ENCODE measurements at places on chromosomes 1 and 21.

- no peak for DNase-seq
Observed at GRCh38 chr1:17743008-17743647, 12.0 kb upstream of the ACTL8 start.

DNA sequence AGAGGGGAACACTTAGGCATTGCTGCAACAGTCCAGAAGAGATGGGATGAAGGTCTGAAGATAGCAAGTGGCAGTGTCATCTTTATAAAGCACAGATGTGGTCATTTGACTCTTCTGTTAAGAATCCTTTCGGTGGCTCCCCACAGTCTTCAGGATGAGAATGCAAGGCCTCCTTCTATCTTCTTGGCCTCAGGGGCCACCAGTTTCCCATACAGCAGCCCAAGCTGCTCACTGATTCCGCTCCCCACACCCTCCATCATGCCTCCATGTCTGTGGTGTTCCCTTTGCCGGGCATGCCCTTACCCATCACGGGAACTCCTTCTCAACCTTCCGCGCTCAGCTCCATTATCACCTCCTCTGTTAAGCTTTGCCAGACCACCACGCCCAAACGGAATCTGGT is 16.1 kb upstream of the MFSD2A start:
- no peak for DNase-seq

DNA sequence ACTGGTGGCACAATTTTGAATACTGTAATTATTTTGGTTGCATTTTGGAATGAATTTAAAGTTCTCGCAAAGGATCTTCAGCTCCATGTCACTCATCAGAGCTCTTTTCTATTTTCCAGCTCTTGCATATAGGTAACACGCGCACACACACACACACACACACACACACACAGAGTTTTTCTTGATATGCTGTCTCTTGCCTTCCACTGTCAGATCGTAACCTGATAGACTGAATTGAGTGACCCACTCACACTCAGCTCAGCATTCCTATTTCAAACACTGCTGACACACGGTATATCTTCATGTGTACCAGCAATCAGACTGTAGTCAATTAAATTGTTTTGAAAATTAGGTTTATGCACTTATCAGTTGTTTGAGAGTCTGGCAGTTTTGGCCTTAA is 214.1 kb downstream of the PBX1 start:
- DNase-seq: no peak

DNA sequence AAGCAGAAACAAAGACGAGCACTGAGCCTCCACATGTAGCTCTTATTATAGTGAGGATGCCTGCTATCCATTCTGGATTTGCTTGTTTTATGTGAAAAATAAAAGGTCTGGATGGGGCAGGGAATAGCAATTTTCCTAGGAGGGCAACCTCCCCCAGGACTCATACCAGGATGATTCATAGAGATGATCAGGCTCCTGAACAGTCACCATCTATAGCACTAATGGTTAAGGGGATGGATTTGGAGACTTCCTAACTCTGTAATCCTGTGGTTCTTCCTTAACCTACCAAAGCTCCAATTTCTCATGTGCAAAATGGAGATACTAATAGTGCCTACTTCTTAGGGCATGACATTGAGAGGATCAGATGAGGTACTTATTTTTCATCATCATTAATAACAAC is 34.5 kb upstream of the CD58 start:
- DNase-seq: peak; percentile 14

DNA sequence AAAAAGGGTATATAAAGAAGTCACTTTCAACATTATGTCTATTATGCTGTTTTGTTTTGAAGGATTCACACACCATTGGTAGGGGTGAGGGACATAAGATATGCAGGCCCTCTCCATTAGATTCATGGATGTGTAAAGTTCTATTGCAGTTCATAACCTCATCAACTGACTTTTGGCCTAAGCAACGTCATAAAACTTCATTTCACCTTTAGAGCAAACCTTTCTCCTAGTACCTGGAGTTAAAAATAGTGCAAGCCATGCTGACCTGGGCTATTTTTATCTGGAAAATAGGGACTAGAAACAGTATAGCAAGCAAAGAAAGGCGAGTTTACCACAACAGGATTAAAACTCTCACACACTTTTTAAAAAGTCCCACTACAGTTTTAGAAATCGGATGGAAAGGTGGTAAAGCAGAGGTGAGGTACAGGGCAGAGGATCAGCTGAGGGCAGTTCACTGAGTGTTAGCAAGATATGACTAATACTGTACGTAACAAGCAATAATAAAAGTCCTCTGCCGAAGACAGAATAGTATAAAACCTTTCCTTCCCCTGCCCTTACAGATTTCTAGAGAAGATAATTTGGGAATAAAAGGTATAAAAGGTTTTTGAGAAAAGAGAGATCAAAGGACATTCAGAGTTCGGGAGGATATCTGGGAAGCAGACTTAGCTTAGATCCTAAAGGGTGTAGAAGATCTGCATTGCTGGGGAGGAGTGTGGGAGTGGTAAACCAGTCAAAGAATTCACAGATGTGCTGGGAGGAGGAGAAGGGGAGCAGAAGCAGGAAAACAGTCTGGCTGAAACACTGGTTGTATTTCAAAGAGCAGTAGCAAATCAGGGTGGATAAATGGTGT is 14.3 kb downstream of the EGLN1 start:
- no peak for DNase-seq

DNA sequence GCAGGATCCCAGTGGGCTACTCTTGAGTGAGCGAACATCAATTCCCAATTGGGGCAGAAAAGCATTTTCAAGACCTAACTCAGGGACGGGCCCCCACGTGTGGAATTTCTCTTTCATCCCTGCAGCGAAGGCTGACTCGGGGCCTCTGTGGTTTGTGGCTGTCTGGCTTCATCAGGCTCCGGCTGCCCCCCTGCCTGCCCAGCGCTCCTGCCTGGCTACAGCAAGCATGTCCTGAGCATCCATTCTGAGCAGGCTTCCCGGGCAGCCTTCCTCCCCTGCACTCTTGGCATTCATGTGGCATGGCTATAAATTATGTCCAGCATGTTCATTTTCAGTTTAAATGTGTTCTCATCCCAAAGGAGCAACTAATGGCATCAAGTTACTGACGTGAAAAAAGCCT is 588.1 kb downstream of the KIF26B start:
- DNase-seq: no peak

- no peak for DNase-seq
Observed at GRCh38 chr1:97516588-97516987, 404.2 kb downstream of the DPYD start.

DNA sequence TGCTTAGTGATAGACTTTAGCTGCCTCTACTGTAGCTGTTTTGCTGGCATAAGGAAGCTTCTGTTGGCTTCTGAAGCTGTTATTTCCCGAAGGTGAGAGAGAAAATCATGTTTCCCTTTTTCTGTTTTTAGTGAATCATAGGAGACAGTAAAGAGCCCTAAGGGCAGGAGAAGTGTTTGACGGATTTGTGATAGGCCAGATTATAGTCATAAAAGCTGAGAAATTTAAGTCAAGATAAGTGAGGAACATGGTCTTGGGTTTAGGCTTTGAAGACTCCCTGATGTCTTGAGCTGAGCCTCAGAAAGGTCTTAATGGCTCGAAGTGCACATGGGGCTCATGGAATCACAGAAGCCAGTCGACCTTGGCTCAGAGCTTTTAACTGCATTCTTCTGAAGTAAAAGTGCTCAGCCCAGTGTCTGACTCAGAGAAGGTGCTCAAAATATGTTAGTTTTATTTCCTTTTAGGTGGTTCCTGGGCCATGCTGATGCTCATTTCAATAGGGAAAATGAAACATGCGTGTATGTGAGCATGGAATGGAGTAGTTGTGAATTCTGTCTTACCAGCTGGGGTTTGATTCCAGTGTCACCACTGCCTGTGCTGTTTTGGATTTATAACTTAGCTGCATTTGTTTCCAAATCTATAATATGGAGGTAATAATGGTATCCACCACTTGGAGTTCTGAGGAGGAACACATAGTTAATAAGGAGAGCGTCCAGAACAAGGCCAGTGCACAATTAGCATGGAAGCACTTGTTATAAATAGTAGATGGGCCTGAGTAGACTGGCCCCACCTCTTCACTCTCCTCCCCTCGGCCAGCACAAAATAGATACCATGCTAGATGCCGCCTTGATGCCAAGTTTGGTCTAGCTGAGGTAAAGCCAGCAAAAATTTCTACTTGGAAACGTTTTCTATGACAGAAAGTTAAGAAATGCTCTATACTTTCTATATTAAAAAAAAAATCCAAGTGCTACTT is 99.2 kb downstream of the C1orf21 start:
- DNase-seq: peak; percentile 23

- DNase-seq: no peak
Observed at GRCh38 chr1:174017231-174017970, 4.8 kb downstream of the RC3H1 start.

GRCh38 chr21:28160378-28160777 is 832.3 kb downstream of the LTN1 start:
- DNase-seq: no peak

- DNase-seq: no peak
Observed at GRCh38 chr1:244067893-244068292, 16.8 kb downstream of the ZBTB18 start.

- DNase-seq: no peak
Observed at GRCh38 chr1:204821476-204821875, 49.2 kb upstream of the NFASC start.

- DNase-seq: peak; percentile 57
Observed at GRCh38 chr1:185400052-185400451, 83.0 kb upstream of the IVNS1ABP start.

GRCh38 chr1:68322837-68323687 is 90.7 kb upstream of the WLS start:
- DNase-seq: no peak

GRCh38 chr1:232705815-232706575 is 76.1 kb upstream of the SIPA1L2 start:
- peak; percentile 33 for DNase-seq

DNA sequence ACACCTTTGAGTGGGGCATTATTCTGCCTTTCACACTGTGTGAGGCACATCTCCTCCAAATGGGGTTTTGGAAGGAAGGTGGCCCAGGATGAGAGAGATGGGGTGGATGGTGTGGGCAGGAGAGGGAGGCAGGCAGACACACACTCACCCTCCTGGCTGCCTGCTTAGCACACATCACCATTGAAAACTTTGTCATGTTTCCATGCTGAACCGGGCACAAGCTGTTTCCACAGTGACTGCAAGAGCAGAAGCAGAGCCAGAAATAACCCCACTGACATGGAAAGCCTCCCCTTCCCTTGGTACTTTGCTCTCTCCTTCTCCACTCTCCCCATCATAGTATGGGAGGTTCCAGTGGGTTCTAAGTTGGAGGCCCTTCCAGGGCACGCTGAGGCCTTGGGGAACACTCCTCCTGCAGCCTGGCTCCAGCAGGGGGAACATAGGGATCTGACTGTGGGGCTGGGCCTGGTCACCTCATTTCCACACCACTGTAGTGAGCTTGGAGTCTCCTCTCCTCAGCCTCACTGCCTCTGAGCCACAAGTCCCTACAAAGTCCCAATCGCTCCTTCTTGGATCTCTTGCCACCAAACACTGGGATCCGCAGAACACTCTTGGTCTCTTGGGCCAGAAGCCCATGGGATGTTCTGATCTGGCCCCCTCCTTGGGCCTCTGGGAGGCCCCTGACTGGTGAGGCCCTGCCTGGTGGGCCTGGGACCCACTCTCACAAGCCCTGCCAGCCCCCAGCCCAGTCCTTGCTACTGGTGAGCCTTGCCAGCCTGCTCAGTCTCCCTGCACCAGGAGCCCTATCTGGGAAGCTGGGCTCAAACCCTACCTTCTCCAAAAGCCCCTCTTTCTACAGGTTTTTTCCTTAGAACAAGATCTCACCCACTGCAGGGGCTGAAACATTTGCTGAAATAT is 163.0 kb upstream of the EDN2 start:
- no peak for DNase-seq

DNA sequence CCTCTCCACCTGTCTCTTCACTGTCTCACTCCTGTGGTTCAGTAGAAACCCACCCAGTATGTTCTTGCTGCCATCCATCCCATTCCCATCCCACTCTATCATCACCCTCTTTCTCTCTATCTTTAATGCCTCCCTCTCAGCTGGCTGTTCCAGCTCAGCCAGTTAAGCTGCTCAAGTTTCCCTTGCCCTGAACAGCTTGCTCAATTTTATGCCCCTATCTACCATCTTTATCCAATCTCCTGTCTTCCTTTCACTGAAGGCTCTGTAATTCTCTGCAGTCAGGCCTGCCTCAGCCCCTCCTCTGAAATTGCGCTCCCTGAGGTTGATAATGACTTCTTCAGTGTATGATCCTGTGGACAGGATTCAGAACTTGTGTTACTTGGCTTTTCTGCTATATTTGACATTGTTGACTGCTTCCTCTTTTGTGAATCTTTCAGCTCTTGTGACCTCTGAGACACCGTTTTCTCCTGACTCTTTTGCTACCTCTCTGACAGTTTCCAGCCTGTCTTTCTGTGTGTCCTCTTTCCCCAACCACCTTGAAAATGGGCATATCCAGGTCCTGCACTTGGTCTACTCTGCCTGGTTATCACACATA is 13.9 kb upstream of the BCAR3 start:
- DNase-seq: peak; percentile 48

DNA sequence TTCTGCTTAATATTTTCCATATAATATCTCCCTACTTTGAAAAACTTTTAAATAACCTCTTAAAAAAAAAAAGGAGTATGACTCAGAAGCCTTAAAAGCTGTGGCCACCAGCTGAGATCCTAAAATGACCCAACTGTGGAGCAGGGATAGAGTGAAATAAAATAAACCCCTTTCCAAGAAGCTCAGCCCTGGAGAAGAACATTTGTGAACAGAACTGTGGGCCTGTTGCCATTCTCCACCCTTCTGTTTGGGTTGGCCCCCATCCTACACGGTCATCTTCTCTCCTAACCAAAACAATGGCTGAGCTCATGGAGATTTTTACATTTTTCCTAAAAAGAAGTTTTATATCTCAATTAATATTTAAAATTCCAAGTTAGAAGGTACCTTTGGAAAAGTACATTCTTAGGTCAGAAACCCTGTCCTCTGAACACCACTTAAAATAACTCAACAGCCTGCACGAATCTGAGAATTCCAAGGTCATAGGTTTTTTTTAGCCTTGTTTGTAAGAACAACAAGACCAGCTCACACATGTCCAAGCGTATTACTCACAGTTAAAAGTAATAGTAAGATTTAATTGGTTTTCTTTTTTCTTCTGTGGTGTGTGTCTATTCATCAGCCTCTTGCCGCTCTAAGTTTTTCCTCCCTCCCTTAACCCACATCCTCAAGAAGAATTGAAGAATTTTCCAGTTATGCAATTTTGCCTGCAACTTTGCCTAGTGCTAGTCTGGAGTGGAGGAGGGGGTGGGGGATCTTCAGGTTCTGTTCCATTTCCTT is 107.7 kb upstream of the ERRFI1 start:
- DNase-seq: no peak

DNA sequence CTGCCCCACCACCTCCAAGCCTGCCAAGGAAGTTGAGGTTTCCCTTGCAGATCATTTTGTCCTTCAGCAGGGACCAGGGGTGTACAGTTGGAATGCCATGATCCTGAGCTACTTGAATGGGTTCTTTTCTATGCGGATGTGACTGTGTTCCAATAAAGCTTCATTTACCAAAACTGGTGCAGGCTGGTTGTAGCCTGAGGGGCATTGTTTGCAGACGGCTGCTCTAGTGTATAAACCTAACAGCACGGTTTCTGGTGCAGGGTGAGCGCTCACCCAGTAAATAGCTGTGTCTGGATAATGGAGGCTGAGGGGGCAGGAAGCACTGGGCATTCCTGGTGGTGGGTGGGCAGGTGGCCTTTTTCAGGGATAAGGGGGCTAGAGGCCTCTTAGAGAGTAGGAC is 72.7 kb upstream of the ACTL8 start:
- DNase-seq: no peak

- no peak for DNase-seq
Observed at GRCh38 chr1:235776396-235776795, 90.3 kb downstream of the LYST start.

- peak; percentile 89 for DNase-seq
Observed at GRCh38 chr1:155978325-155978972, at the start of gene ARHGEF2. Gene ARHGEF2 (minus strand): TSS chr1:155978547. CDS start chr1:155978427, 120 bp downstream.
